ENCODE measurements at places on chromosomes 13 and 19.

DNA sequence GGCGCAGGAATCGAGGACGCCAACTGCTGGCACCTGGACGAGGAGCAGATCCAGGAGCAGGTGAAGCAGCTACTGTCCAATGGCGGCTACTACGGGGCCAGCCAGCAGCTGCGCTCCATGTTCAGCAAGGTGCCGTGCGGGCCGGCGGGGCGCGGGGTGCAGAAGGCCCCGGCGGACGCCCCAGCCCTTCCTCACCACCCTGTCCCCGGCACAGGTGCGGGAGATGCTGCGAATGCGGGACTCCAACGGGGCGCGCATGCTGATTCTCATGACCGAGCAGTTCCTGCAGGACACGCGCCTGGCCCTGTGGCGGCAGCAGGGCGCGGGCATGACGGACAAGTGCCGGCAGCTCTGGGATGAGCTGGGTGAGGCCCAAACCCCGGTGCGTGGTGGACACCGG lies 13.6 kb downstream of the ZSWIM4 start:
- DNase-seq = no peak

DNA sequence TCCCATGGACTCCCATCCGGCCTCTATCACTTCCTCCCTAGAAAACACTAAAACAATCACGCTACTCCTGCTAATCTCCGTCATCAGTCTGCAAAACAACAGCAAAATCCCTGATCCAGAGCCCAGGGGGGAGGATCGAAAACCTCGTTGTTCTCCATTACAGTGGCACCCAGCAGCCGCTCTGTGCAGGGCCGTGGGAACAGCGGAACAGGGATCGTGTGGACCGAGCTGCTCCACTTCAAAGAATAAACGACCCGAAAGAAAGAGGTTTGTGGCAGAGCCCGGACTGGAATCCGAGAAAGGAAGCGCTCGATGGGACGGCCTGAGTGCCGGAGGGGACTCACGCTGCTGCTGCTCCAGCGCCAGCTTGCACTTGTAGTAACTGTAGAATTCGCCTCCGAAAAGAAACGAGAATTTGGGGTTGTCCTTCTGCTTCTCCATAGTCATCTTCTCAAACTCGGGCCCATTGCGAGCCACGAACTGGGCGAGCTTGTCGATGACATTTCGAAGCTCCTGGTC lies 652 bp downstream of the CHERP start:
- DNase-seq = no peak

DNA sequence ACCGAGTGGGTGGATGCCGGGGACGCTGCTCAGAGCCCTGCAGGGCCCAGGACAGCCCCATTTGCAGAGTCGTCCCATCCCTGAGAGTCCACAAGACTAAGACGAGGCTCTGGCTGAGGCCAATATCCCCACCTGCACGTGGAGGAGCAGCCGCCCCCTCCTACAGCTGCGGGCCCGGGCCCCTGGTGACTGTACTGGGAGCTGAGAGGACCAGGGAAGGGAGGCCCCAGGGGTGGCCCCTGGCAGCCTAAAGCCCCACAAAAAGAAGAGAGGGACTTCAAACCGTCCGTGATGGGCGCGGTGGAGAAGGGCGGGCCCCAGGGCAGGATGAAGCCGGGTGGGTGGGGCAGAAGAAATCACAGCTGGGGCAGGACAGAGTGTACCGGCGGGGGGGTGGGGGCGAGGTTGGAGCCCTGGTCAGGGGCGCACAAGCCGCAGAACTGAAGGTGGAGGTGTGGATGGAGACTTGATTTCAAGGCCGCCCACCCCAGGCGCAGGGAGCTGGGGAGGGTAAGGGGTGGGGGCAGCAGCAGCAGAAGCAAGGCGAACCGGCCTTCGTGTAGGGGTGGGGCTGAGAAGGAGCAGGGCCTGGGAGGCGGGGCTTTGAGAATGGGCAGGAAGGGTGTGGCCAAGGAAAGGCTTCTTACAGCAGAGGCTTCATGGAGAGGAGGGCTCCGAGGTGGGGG lies 12.9 kb downstream of the CFD start:
- no peak for DNase-seq

- no peak for DNase-seq
These were observed 7.1 kb downstream of the GPR108 start for GRCh38 chr19:6730153-6730804.

- no peak for DNase-seq
These were observed 354.0 kb downstream of the SPRY2 start for GRCh38 chr13:79986890-79987289.

DNA sequence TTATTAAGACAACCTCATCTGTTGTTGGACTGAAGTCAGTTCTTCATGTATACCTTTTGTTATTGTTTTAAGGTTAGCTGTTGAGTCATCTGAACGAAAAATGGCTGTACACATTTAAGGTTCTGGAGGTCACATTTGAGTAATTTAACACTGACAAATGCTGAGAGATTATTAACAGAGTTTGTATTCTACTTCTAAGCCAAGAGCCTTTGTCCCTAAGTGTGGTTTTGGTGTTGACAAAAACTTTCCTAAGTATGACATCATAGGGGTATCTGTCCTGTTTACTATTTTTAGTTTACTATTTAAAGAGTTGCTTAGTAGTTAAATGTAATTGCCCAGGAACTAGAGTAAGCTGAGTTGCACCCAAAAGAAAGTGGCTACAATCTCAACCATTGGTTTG lies 71.9 kb downstream of the CDK8 start:
- no peak for DNase-seq

DNA sequence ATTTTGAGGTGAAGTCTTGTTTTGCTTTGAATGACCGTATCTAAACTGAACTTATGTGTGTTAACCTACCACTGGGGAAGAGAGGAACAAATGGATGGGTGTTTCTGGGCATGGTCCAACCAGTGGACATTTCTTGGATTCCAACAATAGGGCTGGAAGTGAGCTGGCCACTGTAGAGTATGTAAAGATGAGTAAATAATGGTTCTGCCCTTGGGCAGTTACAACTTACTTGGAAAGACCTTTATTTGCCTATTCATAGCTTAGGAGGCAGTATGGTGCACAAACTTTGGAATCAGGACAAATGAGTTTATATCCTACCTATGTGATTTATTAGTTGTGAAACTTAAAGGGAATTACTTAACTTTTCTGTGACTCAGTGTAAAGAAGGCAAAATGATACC lies 429.5 kb downstream of the HS6ST3 start:
- no peak for DNase-seq

- DNase-seq = peak; percentile 15
These were observed 343.5 kb downstream of the TEX29 start for GRCh38 chr13:111663953-111664421.

GRCh38 chr13:50387051-50387581 lies 371.9 kb downstream of the KCNRG start:
- DNase-seq = no peak

GRCh38 chr13:36543671-36544070 lies 111.4 kb downstream of the CCNA1 start:
- DNase-seq = no peak

DNA sequence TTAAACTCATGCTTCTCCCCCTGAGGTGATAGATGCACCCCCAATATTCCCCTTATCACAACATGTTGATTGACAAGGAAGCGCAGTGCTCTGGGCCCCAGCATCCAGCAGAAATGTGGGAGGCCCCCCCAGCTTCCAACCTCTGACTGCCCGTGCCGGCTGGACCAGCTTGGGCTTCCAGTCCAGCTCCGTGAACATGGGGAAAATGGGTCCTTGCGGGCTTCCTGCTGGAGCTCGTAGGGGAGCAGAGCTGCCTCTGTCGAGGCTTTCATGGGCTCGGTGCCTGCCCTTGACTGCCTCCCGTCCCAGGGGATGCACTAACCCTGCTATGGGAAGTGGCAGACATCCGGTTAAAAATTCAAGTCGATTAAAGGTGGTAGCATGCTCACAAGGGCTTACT lies 188.9 kb downstream of the COL4A1 start:
- no peak for DNase-seq

- DNase-seq = no peak
These were observed 2.4 kb upstream of the APOC4 start for GRCh38 chr19:44939668-44940067.

- DNase-seq = no peak
These were observed 192.9 kb downstream of the DIAPH3 start for GRCh38 chr13:59970847-59971246.

DNA sequence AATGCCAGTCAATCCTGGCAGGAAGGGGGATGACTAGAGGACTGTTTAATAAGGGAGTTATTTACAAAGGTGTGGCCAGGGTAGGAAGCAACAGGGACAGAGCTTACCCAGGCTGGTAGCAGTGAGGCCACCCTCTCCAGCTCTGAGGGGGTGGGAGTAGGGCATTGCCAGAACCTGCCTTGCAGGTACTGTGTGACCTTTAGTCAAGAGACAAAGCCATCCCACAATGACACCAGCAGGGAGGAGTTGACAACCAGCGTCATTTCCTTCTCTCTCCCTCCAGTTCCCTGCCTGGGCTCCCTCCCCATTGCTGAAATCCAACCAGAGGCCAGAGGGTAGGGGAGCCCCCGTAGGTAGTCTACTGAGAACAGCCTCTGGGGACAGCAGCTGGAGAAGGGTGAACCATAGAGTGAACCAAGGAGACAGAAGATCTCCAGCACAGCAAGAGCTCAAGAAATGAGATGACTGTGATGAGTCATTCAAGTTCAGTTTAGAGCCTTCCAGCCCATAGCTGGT lies 33.3 kb upstream of the SPATA13 start:
- DNase-seq = no peak

- DNase-seq = peak; percentile 83
These were observed 396 bp downstream of the RTN2 start for GRCh38 chr19:45496349-45496953.

DNA sequence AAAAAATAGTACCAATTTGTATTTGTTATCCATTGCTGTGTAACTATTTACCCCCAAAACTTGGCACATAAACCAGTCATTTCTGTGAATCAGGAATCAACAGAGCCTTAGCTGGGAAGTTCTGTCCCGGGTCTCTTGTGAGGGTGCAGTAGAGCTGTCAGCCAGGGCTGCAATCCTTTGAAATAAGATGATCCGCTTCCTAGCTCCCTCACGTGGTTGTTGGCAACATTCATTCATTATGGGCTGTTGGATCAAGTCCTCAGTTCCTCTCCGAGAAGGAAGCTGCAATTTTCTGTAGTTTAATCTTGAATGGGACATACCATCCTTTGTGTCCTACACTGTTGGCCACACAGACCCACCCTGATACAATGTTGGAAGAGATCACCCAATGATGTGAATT lies 277.2 kb downstream of the SUCLA2 start:
- no peak for DNase-seq
